HepG2 (cell line): ENCODE measurements at places on chromosomes 2 and 18. TPM values are rescaled to one million over a fixed set of nuclear protein-coding genes. Genes with fewer than 3 reads are reported as not detected.

The CABLES1 gene
- 25.8 and 32.4 TPM in 2 replicates for total RNA-seq

The MAP3K19 gene
- total RNA-seq: not detected in 2 replicates

DNA sequence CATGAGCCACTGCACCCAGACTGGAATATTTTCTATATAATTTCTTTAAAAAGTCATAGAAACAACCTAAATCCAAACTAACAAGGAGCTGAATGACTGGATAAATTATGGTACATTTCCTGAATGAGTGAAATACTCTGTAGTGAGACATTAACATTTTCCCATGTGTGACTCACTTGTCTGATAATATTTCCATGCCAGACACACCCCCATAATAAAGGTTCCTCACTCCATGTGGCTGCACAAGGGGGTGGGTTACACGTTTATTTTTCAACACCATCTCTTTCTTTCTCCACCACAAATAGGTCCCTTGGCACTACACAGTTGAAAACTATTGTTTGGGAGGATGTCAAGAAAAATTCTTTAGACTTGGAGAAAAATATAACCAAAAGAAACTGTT is 266.3 kb upstream of the LYPD1 start:
- no peak for DNase-seq

DNA sequence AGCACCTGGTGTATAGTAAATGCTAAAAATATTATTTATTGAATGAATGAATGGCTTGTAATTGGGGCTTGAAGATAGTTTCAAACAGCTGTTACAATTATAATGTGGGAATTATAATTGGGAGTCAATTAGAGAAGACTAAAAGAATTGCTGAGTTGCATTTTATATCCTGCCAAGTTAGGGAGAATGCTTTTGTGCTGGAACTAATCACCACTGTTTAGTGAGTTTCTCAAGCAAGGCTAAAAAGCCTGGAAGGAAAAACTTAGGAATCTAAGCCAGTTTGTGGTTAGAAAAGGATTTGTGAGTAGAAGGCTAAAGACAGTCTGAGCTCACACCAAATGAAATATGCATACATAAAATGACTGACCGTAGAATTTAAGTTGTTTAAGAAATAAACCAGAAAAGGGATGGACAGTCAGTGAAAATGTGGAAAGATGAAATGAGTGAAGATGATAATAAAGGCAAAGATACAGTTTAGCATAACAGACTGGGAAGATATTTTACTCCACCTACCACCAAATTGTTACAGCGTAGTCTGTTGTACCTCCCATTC is 647.7 kb upstream of the FSHR start:
- DNase-seq: no peak

DNA sequence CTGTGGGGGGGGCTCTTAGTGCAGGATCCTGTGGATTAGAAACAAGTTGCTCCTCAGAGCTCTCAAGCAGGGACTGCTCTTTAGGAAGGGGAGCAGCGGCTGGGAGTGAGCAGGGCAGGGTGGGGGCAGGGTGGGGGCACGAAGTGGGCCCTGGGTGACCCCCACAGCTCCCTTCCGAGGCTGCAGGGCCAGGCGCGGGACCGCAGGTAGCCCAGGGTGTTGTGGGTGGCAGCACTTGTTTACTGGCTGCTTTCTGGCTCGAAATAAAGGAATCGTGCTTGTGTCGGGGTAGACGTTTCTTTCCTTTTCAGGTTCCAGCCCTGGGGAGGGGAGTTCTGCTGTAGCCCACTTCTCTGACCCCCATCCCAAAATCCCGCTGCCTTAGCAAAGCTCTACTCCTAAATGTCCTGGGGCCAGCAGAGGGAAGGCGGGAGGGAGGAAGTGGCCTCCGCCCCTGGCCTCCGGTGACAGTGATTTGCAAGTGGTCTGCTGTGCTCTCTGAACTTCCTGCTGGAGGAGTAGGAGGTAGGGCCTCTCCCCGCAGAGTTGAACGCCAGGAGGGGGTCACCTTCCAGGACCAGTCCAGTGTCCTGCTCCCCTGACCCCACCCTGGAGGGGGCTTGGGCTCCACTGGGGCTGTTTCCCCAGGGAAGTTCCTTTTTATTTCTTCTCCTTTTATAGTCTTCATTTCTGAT is 8.3 kb downstream of the NEU4 start:
- no peak for DNase-seq

GRCh38 chr2:158665536-158666302 is 129.4 kb upstream of the DAPL1 start:
- DNase-seq: no peak

The CCDC74B gene
- total RNA-seq: 0.11 TPM in 1 of 2 replicates, not detected in the other

The PDCD1 gene
- not detected in 2 replicates for total RNA-seq

GRCh38 chr2:143175438-143175837 is 46.2 kb downstream of the ARHGAP15 start:
- no peak for DNase-seq

DNA sequence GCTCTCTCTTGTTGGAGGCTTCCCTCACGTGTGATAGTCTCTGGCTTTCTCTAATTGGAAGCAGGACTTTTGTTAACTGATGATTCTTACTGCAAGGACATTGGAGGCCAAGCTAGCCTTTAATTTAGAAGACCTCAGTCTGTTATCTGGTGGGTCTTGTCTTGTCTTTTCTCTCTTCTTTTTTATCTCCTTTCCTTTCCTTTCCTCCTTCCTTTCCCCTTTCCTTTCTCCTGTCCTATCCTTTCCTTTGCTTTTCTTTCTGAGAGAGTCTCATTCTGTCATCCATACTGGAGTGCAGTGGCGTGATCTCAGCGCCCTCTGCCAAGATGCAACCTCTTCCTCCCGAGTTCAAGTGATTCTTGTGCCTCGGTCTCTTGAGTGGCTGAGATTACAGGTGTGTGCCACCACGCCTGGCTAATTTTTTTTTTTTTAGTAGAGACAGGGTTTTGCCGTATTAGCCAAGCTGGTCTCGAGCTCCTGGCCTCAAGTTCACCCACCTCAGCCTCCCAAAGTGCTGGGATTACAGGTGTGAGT is 18.1 kb downstream of the CCNYL1 start:
- no peak for DNase-seq

GRCh38 chr2:186748354-186748753 is 54.5 kb downstream of the FAM171B start:
- no peak for DNase-seq

DNA sequence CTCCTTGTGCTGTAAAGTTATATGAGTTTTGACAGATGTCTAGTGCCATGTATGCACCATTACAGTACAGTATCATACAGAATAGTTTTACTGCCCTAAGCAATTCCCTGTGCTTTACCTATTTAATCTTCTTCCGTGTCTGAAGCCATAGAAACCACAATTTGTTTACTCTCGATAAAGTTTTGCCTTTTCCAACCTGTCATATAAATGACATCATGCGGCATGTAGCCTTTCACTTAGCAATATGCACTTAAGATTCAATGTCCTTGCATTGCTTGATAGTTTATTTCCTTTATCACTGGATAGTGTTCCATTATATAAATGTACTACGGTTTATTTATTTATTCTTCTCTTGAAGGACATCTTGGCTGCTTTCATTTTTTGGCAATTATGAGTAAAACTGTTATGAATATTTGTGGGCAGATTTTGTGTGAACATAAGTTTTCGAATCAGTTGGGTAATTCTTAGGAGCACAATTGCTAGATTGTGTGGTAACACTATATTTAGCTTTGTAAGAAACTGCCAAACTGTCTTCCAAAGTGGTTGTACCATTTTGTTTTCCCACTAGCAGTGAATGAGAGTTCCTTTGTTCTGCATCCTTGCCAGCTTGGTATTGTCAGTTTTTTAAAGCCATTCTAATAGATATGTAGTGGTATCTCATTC is 136.8 kb upstream of the MAP3K20 start:
- DNase-seq: no peak

- DNase-seq: no peak
Measured at GRCh38 chr2:40535972-40536371, 84.1 kb upstream of the SLC8A1 start.

- peak; percentile 13 for DNase-seq
Measured at GRCh38 chr2:45681675-45682074, 30.2 kb downstream of the PRKCE start.

The ICOS gene
- not detected in 2 replicates for total RNA-seq

DNA sequence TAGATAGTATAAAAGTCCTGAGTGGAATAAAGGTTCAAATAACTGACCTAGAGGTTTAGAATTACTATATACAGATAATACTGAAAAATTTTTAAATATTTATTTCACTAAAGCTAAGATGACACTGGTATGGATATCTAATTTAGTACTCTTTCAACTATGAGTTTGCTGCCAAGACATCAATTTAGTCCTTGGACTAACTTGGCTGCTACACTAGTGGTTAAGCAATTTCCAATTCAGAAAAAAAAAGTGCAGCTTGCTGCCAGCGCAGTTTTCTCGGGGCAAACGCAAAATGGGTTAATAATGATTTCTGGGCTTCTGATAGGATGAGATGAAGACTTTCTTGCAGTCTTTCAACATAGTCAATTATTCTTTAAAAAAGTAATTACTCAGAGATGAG is 10.8 kb downstream of the BUB1 start:
- no peak for DNase-seq

DNA sequence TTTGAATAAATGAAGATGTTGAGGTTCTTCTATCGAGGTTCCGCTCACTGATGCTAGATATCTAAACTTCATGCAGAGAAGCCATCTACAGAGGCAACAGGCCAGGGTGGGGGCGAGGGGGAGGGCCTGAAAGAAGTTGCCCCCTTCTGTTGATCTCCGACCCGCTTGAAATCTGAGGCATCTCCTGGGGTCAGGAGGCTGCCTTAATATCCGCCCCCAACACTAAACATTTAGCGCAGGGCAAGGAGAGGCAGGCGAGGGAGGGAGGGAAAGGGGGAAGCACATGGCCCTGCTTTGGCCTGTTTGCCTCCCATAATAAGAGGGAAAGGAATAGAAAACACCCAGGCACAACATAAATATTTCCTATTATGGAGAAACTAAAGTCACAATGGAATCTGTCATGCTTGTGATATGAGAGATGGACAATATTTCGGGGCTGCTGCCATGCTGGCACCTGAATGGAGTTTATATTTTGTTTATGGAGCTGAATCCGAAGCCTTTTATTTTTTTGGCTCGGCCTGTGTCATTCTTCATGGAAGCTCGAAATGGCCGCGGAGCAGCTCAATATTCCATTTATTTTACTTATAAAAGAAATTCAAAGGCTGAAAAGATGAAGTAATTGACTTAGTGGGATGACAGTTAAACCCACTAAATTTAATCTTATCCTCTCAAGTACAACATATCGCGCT is 221.1 kb downstream of the INSIG2 start:
- no peak for DNase-seq

The GDF7 gene
- total RNA-seq: 10.2 and 15.0 TPM in 2 replicates

The RIT2 gene
- not detected in 2 replicates for total RNA-seq

DNA sequence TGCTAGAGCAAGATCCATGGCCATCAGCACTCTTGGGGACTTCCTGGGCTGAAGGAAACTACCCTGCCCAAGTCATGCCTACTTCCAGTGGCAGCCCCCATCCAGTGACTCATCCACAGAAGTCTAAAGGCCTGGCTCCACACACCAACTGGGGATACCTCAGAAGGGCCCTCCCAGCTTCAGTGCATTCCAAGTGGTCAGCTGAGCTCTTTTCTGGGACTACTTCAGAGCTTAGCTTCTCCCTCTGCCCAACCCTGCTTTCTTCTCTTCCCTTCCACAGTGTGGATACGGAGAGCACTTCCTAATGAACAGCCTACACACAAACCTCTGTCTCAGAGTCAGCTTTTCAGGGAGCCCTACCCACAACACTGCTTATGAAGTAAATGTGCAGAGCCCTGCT is 66.5 kb downstream of the CLHC1 start:
- no peak for DNase-seq

GRCh38 chr18:52874774-52875173 is 534.8 kb downstream of the DCC start:
- no peak for DNase-seq

GRCh38 chr18:52615321-52615720 is 275.3 kb downstream of the DCC start:
- DNase-seq: no peak

The MXD1 gene
- total RNA-seq: 6.4 and 7.7 TPM in 2 replicates

The MYO7B gene
- not detected in 2 replicates for total RNA-seq

GRCh38 chr2:215611609-215612386 is 175.9 kb upstream of the FN1 start:
- DNase-seq: peak; percentile 65

The C1QL2 gene
- total RNA-seq: not detected in 2 replicates

DNA sequence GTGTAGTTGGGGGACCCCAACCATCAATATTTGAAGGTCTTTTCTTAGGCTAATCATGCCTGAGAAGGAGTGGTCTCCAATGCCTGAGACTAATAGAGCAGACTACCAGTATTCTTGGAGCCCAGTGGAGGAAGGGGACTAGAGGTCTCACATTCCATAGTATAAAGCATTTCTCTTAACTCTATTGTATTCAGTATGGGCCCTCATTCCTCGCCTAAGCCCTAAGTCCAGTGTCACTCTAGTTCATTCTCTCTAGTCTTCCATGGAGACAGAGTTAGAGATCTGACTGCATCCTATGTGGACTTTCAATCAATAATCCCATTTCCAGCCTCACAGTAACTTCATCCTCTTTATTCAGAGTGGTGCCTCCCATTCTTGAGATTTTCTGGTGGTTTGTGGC is 29.7 kb upstream of the MAP4K4 start:
- no peak for DNase-seq

- no peak for DNase-seq
Measured at GRCh38 chr2:172564376-172564775, 8.5 kb downstream of the PDK1 start.

DNA sequence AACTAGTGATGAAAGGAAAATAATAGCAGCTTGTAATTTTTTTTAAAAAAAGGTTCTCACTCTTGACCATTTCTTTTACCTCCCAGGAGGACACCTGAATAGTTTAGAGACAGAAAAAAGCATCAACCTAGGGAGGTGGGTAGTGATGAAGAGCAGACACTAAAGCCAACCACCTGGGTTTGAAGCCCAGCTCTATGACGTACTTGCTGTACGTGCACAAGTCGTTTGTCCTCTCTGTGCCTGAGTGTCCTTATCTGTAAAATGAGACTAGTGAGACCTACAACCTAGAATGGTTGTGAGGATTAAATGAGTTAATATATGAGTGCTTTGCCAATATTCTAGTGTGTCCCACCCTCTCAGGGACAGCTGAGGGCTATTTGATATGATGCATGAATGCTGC is 5.8 kb downstream of the SLC1A4 start:
- no peak for DNase-seq

- DNase-seq: no peak
Measured at GRCh38 chr2:233114421-233114861, 54.3 kb downstream of the INPP5D start.
